ENCODE measurements at places on chromosomes 1 and 21. TPM values are rescaled to one million over a fixed set of nuclear protein-coding genes. Genes with fewer than 3 reads are reported as not detected.

TMCC2 gene
- total RNA-seq: 4.3 TPM

NR1I3 gene
- 0.31 TPM for total RNA-seq

IGSF3 gene
- total RNA-seq: 0.21 TPM

GJA5 gene
- under 0.01 TPM for total RNA-seq

TLR5 gene
- total RNA-seq: 6.6 TPM
